ENCODE measurements at places on chromosomes 5 and 9. TPM values are rescaled to one million over a fixed set of nuclear protein-coding genes. Genes with fewer than 3 reads are reported as not detected.

DNA sequence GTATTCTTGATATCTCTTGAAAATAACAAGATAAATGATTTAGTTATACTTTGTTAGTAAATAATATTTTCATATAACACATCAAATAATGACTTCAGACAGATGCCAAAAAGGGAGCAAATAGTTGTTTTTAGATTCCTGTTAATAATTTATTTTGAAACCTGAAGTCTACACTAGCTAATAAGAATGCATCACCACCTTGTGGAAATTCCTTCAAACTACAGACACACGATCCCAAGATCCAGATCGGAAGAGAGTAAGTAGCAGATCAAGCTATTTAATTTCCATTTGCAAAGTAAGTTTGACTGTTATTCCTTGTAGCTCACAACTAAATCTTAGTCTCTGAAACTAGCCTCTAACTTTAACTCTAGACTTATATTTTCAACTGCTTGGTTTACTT is 35.5 kb upstream of the ISL1 start:
- H3K4me3 ChIP-seq: no peak overlapping the region
- DNase-seq: no peak
- H3K27ac ChIP-seq: no peak overlapping the region
- no peaks in the 10 kb centered on the region for H3K27me3 ChIP-seq

GRCh38 chr9:79256691-79257213 is 315.0 kb upstream of the TLE4 start:
- no peaks in the 10 kb centered on the region for H3K36me3 ChIP-seq
- peak overlapping the region; percentile 2 for H3K4me3 ChIP-seq
- peaks cover 14% of the 10 kb centered on the region for H3K4me1 ChIP-seq
- no peaks in the 10 kb centered on the region for H3K27me3 ChIP-seq
- peak; percentile 7 for DNase-seq

Gene GPR21
- 4.0 TPM for total RNA-seq

DNA sequence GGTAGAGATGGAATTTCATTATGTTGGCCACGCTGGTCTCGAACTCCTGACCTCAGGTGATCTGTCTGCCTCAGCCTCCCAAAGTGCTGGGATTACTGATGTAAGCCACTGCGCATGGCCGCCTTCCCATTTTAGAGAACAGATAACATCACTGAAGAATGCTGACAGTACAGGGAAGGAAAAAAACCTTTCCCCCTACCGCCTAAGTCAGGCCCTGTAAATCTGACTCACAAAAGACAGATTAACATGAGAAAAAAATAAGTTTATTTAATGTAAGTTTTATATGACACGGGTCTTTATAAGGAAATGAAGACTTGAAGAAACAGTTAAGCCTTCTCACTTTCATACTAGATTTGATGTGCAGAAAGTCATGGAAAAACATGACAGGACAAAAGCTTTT is 227.2 kb upstream of the ZNF608 start:
- H3K27me3 ChIP-seq: no peaks in the 10 kb centered on the region
- H3K36me3 ChIP-seq: no peaks in the 10 kb centered on the region
- no peak overlapping the region for H3K4me3 ChIP-seq
- H3K27ac ChIP-seq: no peak overlapping the region

Gene CCDC183
- total RNA-seq: 1.3 TPM

Gene FOCAD
- total RNA-seq: 139 TPM

Gene C5
- total RNA-seq: 1.7 TPM

DNA sequence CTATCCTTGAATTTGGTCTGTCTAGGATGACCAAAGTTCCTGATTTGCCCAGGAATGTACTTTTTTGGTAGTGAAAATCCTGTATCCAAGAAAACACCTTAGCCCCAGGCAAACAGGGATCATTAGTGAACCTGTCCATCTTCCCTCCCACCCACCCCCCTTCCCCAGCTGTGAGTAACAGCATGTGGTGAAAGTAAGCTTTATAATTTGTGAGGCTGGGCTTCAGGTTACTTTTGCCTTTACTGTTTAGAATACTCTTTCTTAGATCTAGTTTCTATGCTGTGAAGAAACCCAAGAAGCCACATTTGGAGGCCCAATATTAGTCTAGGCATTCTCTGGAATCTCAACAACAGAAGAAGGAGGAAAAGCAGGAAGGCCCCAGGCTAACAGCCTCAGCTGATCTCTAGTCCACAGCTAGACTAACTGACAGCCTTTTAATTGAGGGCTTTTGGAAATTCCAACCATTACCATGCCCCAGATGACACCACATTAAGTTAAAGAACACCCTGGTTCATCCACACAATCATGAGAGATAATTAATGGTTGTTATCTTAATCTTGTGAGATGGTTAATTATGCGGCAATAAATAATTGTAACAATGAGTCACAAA is 703.0 kb upstream of the NUDT12 start:
- no peak for DNase-seq
- H3K27ac ChIP-seq: no peak overlapping the region
- H3K4me1 ChIP-seq: no peaks in the 10 kb centered on the region
- no peak overlapping the region for H3K4me3 ChIP-seq
- no peaks in the 10 kb centered on the region for H3K36me3 ChIP-seq

DNA sequence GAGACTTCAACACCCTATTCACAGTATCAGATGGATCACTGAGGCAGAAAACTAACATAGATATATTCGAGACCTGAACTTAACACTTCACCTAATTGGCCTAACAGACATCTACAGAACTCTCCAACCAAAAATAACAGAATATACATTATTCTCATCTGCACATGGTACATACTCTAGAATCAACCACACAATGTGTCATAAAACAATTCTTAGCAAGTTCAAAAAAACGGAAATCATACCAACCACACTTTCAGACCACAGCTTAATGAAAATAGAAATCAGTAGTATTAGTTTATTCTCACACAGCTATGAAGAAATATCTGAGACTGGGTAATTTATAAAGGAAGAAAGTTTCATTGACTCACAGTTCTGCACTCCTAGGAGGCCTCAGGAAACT is 387.9 kb downstream of the DEPDC1B start:
- no peaks in the 10 kb centered on the region for H3K36me3 ChIP-seq
- no peaks in the 10 kb centered on the region for H3K4me1 ChIP-seq
- no peak for DNase-seq
- no peak overlapping the region for H3K27ac ChIP-seq
- no peaks in the 10 kb centered on the region for H3K27me3 ChIP-seq

Gene PKD2L2
- not detected for total RNA-seq

GRCh38 chr9:15231788-15232635 is 75.0 kb downstream of the TTC39B start:
- no peaks in the 10 kb centered on the region for H3K36me3 ChIP-seq
- H3K4me1 ChIP-seq: peaks cover 6% of the 10 kb centered on the region
- H3K4me3 ChIP-seq: no peak overlapping the region
- no peak for DNase-seq
- H3K27ac ChIP-seq: no peak overlapping the region
- no peaks in the 10 kb centered on the region for H3K27me3 ChIP-seq

DNA sequence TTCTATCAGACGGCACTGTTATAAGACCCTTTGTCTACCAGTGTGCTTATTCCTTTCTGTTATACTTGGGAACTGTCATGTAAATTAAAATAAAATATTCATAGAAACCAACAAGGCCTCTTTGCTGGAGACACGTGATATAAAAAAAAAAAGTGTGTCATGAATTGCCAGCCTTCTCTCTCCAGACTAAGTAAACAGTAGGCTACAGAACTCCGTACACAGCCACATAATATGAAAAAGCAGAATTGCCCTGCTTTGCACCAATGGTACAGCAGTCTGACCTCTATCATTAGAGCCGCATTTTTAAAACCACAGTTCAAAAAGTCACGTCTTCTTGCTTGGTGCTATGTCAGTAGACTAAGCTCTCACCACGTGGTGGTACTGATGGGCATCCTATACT is 231.3 kb downstream of the SEMA5A start:
- H3K4me1 ChIP-seq: no peaks in the 10 kb centered on the region
- H3K27ac ChIP-seq: no peak overlapping the region
- no peak overlapping the region for H3K4me3 ChIP-seq
- no peak for DNase-seq
- H3K36me3 ChIP-seq: no peaks in the 10 kb centered on the region

Gene WNT8A
- total RNA-seq: not detected

DNA sequence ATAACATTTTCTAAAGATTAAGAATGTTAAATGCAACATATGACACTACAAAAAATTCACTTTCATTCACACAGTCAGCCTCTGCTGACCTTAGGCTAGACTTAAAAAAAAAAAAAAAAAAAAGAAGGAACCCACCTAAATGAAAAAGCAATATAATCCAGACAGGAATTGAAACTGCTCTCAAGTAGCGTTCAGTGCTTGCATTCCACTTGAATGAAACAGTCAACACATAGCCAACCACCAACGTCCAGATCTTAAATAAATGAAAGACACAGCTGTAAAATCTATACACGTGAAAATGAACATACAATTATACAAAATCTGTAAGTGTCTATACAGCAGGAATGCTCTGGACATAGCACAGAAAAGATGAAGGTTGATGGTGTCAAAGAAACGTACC is 11.4 kb downstream of the TMEM245 start:
- H3K27me3 ChIP-seq: no peaks in the 10 kb centered on the region
- H3K4me1 ChIP-seq: peaks cover 66% of the 10 kb centered on the region
- H3K4me3 ChIP-seq: no peak overlapping the region
- DNase-seq: no peak
- peak overlapping the region; percentile 96 for H3K27ac ChIP-seq

DNA sequence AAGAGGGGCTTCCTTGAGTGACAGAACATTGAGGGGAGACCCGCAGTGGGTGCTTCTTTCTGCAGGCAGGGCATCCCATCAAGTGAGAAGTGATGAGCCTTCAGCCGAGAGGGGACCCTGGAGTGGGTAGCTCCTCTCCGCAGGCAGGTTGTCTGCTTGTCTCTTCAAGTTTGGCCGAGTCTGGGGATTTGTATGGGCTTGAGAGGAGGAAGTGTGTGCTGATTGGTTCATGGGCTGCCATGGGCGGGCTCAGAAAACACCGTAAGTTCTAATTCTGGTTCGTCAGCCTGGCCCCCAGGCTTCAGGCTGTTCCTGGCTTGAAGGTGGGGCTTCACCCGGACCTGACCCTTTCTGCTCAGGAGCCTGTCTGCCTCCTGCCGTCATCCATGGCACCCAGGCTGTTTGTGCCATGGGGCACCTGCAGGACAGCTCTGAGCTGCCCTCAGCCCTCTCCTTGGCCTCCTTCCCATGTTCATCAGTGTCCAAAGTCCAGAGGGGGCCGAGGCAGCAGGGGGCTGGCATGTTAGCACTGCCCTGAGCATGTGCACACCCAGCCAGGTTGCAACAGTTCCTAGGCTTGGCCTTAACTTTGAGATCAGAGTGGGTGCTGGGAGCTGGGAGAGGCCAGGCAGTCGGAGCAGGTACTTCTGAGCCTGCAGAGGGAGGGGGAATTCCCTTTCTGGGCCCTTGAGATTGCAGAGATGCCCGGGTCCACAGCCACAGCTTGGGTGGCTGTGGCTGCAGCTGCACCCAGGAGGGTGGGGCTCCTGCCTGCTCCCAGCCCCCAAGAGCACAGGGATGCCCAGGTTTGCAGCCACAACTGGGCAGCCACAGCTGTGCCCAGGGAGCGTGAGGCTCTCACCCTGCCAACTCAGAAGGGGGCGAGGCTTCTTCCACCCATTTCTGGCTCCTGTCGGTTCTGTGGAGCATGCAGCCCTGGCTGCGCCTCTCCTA is 13.5 kb upstream of the DHFR start:
- no peak overlapping the region for H3K27ac ChIP-seq
- no peak overlapping the region for H3K4me3 ChIP-seq
- no peaks in the 10 kb centered on the region for H3K27me3 ChIP-seq
- H3K36me3 ChIP-seq: no peaks in the 10 kb centered on the region

- H3K4me1 ChIP-seq: no peaks in the 10 kb centered on the region
- DNase-seq: no peak
- H3K4me3 ChIP-seq: no peak overlapping the region
- H3K36me3 ChIP-seq: no peaks in the 10 kb centered on the region
- no peak overlapping the region for H3K27ac ChIP-seq
These were observed 135.0 kb upstream of the SMARCA2 start for GRCh38 chr9:1880038-1880565.

GRCh38 chr9:37840560-37841194 is 40.1 kb downstream of the DCAF10 start:
- no peak overlapping the region for H3K27ac ChIP-seq
- H3K27me3 ChIP-seq: no peaks in the 10 kb centered on the region
- H3K4me3 ChIP-seq: no peak overlapping the region

DNA sequence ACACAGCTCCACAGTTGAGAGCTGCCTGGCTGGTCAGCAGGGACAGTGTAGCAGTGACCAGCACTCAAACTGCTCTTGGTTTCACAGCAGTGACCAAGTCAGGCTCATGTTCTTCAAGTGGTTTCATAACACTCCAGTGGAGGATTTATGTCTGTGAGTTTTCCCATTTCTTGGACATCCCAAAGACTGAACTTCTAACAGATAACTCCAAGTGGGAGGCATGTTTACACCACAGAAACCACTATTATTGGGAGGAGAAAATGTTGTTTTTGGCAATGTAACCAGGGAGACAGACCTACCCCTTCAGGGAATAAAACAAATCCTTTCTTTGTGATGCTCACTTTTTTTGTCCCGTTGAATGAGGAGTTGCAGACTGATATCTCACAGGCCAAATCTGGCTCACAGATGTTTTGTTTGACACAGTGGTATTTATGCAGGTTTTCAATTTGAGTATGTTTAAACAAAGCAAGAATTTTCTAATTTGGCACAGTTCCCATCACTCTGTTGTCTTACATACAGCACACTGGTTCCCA is 141.5 kb downstream of the RMI1 start:
- no peak overlapping the region for H3K27ac ChIP-seq
- DNase-seq: peak; percentile 64
- H3K4me3 ChIP-seq: no peak overlapping the region
- no peaks in the 10 kb centered on the region for H3K36me3 ChIP-seq
- no peaks in the 10 kb centered on the region for H3K27me3 ChIP-seq

DNA sequence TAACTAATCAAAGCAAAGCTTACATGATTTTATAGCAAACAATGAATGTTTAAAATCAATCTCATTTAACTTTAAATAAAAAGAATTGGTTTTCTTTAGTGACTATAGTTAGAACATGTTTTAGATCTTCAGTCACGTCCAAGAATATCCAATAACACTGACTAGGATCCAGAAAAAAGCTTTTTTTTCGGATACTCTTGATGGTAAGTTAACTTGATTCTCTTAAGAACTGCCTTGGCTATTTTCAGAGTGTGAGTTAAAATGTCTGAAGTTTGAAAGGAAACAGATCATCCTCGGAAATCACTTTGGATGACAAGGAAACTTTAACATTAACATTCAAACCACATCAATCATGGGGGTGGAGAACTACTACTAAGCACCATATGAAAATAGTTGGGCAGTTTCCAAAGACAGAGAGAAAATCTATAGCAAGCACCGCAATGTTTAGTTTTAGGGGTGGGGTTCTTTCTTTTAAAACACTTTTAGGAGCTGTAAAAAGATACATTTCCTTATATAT is 83.7 kb upstream of the SLC27A6 start:
- no peaks in the 10 kb centered on the region for H3K36me3 ChIP-seq
- no peak overlapping the region for H3K4me3 ChIP-seq
- no peak overlapping the region for H3K27ac ChIP-seq
- H3K4me1 ChIP-seq: no peaks in the 10 kb centered on the region

DNA sequence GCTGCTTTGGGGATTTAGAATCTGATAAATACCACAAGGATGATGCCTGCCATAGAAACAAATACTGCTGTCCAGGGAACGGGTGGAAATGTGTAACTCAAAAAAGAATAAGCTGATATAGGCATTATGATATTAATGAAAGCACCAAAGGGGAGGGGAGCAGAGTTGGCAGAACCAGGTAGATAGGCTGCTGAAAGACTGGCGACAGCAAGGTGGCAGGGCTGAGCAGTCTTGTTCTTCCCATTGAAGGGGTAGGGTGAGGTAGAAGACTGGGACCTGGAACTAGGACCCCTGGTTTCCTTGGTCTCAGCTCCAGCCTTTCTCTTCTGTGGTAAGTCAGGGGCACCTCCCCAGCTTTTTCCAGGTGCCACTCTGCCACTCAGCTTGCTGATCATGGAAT is 31.4 kb upstream of the TMOD1 start:
- H3K36me3 ChIP-seq: no peaks in the 10 kb centered on the region
- no peaks in the 10 kb centered on the region for H3K27me3 ChIP-seq
- DNase-seq: peak; percentile 50

Data from thyroid gland (tissue), 4 donors.